ENCODE measurements at places on chromosomes 5 and 9. TPM values are rescaled to one million over a fixed set of nuclear protein-coding genes. Genes with fewer than 3 reads are reported as not detected.

DNA sequence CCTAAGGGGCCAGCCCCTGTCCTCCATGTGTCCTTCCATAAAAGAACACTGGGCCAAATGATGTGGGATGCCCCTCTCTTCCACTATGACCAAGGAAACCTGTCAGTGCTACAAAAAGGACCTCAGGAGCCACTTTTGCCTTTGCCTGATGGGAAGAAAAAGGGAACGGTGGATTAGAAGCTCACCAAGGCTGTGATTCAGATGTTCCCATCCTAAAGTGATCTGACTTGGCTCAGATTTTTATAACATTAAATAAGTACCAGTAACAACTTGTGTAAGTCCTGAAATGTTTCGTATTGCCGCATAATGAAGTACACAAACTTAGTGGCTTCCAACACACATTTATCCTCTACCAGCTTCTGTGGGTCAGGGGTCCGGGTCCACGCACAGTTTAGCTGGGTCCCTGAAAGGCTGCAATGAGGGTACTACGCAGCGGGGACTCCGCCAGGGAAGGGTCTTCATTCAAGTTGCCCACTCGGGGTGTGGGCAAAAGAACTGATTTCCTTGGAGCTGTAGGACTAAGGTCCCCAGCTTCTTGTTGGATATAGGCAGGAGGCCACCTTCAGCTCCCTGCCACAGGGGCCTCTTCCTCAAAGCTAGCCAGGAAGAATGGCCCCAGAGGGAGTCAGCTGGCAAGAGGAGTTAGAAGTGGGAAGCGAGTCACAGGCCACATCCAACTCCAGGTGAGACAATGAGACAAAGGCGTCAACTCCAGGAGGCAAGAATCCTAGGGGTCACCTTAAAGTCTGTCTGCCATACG is 60.4 kb downstream of the RAPGEF1 start:
- DNase-seq, result no peak

Gene TNFSF15
- total RNA-seq, result 10.4 TPM

Gene DIPK1B
- total RNA-seq, result 31.7 TPM

DNA sequence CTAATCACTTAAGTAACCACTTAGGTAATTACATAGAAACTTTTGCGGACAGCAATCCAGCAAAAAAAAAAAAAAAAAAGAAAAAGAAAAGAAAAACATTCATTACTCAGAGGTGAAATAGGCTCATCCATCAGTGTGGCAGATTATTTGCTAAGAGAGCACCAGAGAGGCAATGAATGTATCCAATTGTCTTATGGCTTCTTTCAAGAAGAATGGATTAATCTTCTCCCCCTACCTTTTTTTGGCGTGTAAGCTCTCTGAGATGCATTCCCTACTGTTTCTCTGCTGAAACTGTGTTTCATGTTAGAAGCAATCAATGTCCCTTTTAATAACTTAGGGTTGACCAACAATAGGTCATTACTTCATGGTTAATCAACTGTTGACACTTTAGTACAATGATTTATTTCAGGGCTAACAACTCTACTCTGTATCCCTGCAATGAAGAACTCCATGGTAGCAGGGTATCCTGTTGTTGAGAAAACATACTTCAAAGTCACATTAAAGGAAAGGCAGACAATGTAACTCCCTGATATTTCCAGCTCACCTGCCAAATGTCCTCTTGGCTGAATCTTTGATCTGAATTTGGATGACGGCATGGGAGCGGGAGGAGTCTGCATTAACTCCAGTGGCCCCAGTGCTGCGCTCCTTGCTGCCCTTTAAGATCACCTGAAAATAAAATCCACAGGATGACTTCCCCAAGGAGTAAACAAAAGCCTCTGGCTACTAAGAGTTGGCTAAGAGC is 57.6 kb downstream of the KIF24 start:
- DNase-seq, result no peak

- no peak for DNase-seq
Observed at GRCh38 chr9:13481274-13481673, 201.8 kb upstream of the MPDZ start.

DNA sequence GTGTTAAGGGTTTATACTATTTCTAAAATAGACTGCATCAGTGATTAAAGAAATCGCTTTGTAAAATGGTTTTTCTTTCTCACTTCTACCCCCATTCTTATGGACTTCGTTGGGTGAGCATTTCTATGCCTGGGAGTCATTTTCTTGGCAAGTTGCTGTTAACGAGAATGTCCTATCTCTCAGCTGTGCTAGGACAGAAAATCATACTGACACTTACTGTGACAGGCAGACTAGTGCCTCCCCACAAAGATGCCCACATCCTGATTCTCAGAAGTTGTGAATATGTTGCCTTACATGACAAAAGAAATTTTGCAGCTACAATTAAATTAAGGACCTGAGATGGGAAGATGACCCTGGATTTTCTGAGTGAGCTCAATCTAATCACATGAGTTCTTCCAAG is 65.1 kb upstream of the NMUR2 start:
- no peak for DNase-seq

- DNase-seq, result no peak
Observed at GRCh38 chr9:79257790-79258351, 313.9 kb upstream of the TLE4 start.

DNA sequence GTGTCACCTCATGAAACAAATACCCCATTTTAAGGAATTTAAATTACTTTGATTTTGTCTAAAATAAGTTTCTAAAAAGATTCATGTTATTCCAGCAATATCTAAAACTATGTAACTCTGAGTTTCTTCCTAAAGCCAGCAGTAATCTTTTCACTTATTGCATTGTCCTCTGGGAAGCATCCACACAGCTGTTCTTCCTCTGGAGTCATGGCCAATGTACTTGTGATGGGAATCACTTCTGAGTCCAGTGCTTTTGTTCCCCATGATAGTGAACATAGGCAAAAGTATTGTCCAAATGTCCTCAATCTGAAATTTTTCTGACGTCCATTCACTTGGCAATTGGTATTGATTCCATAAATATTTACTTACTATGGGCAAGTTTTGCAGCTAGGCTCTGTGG is 125.0 kb downstream of the STARD4 start:
- no peak for DNase-seq

GRCh38 chr9:109212768-109213167 is 45.7 kb upstream of the FRRS1L start:
- DNase-seq, result no peak

Gene SLC36A3
- total RNA-seq, result not detected

- no peak for DNase-seq
Observed at GRCh38 chr5:6393596-6394194, 15.3 kb upstream of the MED10 start.

GRCh38 chr5:156178117-156178516 is 148.8 kb upstream of the SGCD start:
- no peak for DNase-seq

Gene PAEP
- not detected for total RNA-seq

GRCh38 chr5:72156946-72157624 is 49.8 kb downstream of the MAP1B start:
- no peak for DNase-seq

DNA sequence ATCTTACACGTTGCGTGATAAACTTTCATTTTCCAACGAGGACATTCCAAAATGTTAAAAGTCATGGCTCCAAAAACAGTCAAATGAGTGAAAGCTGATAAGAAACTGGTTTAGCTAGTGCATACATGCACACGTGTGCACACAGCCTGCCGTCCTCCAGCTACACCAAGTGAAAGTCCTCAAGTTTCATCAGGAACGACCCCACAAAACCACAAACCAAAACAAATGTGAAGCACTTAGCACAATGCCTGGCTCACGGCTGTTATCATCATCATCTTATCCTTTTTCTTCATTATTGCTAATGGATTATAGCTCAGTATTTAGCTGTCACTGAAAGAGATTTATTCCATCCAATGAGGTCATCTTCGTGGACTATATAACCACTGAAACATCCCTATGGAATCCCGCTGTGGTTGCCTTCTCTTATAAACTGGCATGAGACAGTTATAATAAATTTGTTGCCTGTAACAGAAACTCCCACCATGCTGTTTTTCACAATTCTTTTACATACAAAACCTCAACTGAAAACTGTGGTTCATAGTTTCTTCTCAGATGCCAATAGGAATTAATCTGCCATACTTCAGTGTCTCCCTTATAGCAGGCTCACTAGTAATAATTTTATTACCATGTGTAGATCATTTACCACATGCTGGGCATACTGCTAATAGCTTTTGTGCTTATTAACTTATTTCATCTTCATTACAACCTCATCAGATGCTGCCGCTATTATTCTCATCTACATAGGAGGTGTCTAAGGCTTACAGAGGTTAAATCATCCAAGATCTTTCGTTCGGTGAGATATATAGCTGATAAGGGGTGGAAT is 56.1 kb downstream of the SAXO1 start:
- peak; percentile 34 for DNase-seq

- no peak for DNase-seq
Observed at GRCh38 chr5:80600943-80601693, 31.0 kb upstream of the ANKRD34B start.

GRCh38 chr9:10411272-10411671 is 201.5 kb downstream of the PTPRD start:
- DNase-seq, result no peak

DNA sequence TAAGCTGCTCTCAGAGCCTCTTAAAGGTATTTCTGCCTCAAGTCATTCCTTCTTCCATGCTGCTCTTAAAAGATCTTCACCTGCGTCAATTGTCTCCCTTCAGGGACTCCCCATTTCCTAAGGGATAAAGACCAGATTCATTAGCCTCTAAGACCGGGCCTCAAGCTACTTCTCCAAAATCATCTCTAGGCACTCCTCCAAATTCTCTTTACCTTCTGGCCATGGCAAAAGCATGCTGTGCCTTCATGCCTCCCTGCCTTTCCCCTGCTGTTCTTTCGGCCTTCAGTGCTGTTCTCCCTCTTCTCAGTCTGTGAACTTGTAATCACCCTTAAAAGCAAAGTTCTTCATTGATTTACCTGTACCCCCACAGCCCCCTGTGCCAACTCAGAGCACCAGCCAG is 4.4 kb downstream of the TMOD1 start:
- DNase-seq, result no peak

- no peak for DNase-seq
Observed at GRCh38 chr5:133233616-133234015, 181.8 kb downstream of the HSPA4 start.

Gene PCDHGC4
- total RNA-seq, result 1.5 TPM

- DNase-seq, result no peak
Observed at GRCh38 chr5:149211566-149211965, 60.1 kb upstream of the AFAP1L1 start.

GRCh38 chr5:57695706-57696388 is 213.2 kb upstream of the ACTBL2 start:
- no peak for DNase-seq

Data from hepatocyte (in vitro differentiated cells).